ENCODE measurements at places on chromosomes 4 and X.

GRCh38 chr4:77669946-77670590 lies 64.4 kb downstream of the CXCL13 start:
- DNase-seq = no peak

GRCh38 chr4:156223985-156224384 lies 270.3 kb upstream of the CTSO start:
- no peak for DNase-seq

GRCh38 chrX:119391279-119391678 lies 7.9 kb upstream of the SLC25A43 start:
- no peak for DNase-seq

- DNase-seq = no peak
These were observed 133.5 kb downstream of the AASDH start for GRCh38 chr4:56253666-56254305.

- DNase-seq = no peak
These were observed 6.9 kb downstream of the LAP3 start for GRCh38 chr4:17583941-17584340.
